Mammary microvascular endothelial cell (primary cell): ENCODE measurements at places on chromosomes 13 and 19. TPM values are rescaled to one million over a fixed set of nuclear protein-coding genes. Genes with fewer than 3 reads are reported as not detected.

C19orf33 gene
- total RNA-seq, result 65.5 and 83.0 TPM in 2 replicates

CD209 gene
- not detected in 2 replicates for total RNA-seq

CCDC70 gene
- total RNA-seq, result 0.47 and 0.54 TPM in 2 replicates

FFAR1 gene
- total RNA-seq, result not detected in 2 replicates

ZBTB45 gene
- 7.8 and 12.6 TPM in 2 replicates for total RNA-seq

S1PR4 gene
- total RNA-seq, result 0.73 and 1.5 TPM in 2 replicates

WDR88 gene
- not detected in 2 replicates for total RNA-seq

GPI gene
- 304 and 329 TPM in 2 replicates for total RNA-seq

IL11 gene
- total RNA-seq, result not detected in 2 replicates

B9D2 gene
- total RNA-seq, result 10.2 TPM in 2 replicates
